Stimulated activated CD8-positive, alpha-beta memory T cell treated with anti-CD3 and anti-CD28 coated beads, Interleukin-4, amount 100 ng/mL, for 1 hour (primary cell): ENCODE measurements at places on chromosomes 4 and X.

DNA sequence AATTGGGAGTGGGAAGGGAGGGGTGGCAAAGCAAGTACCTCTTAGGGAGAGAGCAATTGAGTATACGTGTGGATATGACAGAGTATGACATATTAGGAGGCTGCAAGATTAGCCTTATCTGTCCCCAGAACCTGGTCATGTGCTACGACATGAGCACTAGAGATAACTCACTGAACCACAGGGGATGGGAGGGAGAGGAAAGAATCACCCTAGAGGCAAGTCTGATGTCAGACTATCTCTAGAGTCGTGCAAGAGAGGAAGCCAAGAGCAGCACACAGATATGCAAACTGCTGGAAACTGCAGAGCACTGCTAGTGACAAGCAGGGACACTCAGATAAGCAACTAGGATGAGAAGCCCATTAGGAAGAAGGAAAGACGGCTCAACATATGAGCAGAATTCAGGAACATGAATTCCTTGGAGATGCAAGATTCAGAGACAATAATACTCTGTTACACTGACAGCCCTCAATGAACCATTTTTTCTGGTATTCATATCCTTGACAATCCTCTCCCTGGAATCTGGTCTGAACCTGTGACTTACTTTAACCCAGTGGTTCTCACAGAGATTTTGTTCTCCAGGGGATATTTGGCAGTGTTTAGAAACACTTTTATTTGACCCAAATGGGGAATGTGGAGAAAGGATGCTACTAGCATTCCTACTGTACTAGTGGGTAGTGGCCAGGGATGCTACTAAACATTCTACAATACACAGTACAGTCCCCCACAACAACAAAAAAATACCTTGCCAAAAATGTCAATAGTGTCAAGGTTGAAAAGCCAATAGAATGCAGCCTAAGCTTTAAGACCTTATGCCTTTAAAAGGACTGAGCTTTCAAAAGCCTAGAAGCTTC lies 84.0 kb upstream of the BMP2K start:
- no peak for DNase-seq

DNA sequence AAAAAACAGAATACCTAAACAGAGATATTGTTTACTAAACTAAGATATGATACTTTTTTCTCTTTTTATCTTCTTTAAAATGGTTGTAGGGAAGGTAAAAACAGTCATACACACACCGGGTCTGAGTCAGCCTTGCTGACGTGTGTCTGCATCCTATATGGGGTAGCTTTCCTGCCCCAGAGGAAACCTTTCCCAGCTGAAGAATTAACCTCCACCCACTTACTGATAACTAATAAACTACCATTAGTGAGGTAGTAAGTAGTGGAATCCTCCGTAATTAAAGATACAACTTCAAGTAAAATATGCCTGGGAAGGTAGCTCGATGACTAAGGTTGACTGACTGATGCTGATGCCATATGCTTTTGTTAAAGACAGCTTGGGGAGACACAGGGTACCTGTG lies 312.2 kb downstream of the DCTD start:
- DNase-seq: no peak

GRCh38 chrX:85107407-85107806 lies 103.7 kb downstream of the APOOL start:
- no peak for DNase-seq

- DNase-seq: no peak
These were observed 165.7 kb upstream of the CT83 start for GRCh38 chrX:116628464-116628863.

DNA sequence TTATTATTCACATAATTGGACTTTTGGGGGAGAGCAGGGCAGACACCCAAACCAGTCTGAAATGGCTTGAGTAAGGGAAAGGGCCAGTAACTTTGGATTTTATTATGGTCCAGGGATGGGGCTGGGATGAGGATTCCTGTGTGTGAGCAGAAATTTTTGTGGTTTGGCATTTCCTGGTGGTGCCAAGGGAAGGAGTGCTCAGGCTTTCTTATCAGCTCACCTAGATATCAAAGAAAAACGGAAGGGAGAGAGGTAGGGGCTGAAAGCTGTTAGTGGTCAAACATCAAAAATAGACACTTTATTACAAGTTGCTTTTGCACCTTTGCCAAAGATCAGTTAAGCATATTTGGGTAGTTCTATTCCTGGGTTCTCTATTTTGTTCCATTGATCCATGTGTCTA lies 128.5 kb upstream of the DIPK2B start:
- DNase-seq: no peak

DNA sequence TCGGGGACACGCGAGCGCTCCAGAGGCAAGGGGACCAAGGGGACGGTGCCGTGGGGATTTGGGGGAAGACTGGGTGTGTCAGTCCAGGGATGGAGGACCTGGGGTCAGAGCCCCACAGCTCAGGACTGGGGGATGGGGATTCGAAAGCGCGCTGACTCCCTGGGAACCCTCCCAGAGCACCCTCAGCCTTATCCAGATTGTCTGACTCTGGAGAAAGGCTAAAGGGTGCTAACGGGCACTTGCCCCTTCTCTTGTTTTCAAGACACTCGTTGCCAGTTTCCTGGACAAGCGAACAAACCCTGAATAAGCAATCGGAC lies 1.1 kb downstream of the DOCK11 start:
- no peak for DNase-seq

GRCh38 chr4:172819353-172819752 lies 349.3 kb upstream of the GALNT7 start:
- no peak for DNase-seq

GRCh38 chr4:80171251-80171650 lies 26.1 kb upstream of the PRDM8 start:
- DNase-seq: no peak

GRCh38 chr4:115126491-115126890 lies 13.1 kb upstream of the NDST4 start:
- DNase-seq: no peak

DNA sequence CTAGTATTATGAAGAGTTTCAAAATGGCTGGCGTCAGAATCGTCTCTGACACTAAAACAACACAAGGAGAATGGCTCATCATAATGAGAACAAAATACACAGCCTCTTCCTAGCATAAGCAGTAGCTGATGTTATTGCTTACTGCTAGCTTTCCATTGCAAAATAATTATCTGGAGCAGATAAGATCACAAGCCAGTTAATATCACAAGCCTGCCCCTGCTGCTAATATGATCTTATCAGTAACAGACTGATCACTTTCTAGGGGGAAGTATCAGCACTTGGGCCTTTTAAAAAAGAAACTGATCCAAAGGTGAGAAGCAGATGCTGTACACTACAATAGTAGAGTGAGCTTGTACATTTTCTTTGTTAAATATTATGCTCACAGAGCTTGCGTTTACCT lies 554.8 kb upstream of the PABPC4L start:
- DNase-seq: no peak

DNA sequence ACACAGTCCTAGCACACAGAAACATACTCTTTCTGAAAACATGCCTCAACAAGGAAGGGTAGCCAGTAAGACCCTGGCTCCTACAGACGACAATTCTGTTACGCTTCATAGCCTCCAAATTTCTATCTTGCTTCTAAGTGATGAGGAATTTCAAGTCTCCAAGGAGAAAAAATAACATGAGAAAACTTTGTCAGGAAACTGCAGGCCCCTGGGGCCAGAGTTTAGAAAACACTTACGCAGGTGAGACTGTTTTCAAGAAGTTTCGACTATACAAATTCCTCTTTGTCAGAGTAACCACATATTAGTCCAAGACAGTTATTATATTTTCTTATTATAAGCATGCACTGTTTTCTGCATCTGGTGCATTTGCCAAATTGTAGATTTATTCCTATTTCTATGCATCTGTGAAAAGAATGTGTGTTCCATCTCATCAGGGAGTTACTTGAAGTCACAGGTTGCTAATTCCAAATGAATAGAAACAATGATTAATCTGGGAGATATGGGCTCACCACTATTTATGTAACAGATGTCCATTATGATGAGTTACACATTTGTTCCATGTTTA lies 30.3 kb upstream of the HCCS start:
- DNase-seq: no peak

DNA sequence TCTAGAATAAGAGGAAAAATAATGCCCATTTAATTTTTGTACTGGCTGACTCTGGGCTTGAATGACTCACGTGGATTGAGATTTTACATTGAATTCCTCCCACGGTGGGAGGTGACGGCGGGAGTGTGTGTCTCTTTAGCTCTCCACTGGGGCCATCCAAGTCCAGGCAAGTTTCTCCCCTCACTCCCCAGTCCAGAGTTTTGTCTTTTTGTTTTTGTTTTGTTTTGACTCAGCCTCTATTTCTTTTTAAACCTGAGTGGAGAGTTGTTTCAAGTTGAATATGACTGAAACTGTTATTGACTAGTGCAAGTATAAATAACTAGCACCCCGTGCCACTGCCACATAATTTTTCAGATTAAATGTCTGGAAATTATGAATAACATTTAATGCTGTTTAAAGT lies 13.6 kb downstream of the CHST7 start:
- no peak for DNase-seq

- no peak for DNase-seq
These were observed 36.6 kb downstream of the JADE1 start for GRCh38 chr4:128846063-128846462.

DNA sequence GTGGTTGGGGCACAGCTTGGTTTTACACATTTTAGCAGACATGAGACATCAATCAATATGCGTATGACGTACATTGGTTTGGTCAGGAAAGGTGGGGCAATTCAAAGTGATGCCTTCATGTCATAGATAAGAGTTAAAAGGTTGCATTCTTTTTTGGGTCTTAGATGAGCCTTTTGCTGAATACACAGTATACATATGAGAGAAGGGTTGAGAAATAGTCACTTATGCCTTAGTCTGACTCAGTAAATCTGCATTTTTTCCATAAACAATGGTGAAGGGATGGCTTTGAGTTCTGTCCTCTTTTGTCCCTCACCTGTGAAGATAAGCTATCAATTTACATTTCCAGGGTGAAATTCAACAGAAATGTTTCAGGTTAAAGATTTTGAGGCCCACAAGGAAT lies 43.9 kb upstream of the UGT2B15 start:
- DNase-seq: no peak

GRCh38 chrX:144586756-144587155 lies 660.5 kb upstream of the SPANXN1 start:
- no peak for DNase-seq

DNA sequence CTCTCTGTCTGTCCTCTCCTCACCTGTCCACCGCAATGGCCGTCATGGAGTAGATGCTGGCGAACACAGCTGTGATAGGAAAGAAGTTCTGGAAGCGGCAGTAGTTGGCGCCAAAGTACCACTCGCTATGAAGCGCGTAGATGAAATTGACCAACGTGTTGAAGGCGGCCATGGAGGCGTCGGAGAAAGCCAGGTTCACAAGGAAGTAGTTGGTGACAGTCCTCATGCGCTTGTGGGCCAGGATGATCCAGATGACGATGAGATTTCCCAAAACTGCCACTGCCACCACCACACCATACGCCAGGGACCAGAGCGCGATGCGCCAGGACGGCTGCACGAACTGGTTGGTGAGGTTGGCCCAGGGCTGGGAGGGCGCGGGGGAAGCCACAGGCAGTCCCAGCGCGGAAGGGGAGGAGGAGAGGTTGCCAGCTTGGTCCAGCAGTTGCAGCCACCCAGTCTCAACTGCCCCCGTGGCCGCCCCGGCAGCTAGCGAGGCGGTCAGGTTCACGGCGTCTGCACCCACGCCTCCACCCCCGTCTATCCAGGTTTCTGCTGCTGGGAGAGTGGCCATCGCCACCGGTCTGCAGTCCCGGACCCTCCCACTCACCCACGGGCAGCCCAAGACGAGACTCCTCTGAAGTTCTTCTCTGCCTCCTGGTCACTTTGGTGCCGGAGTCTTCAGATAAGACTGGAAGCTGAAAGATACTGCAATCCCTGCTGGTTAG lies 518 bp downstream of the TACR3 start:
- DNase-seq: no peak

DNA sequence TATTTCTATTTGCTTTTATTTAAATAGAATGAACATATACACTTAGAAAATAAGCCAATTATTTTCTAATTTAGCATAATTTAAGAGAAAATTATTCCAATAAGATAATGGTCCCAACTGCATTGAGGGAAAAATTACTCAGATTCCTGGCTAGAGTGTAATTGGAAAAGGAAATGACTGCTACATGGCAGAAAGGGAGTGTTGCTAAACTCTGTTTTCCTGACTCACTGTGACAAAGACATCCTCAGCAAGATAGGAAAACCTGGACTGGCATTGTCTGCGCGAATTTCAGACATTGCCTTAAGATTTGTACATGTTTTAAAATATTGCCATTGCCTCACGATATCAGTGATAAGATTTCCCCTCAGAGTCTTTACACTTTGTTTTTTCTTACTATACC lies 8.2 kb downstream of the TNIP3 start:
- no peak for DNase-seq

GRCh38 chrX:27251369-27251768 lies 211.8 kb downstream of the PPP4R3C start:
- DNase-seq: no peak

DNA sequence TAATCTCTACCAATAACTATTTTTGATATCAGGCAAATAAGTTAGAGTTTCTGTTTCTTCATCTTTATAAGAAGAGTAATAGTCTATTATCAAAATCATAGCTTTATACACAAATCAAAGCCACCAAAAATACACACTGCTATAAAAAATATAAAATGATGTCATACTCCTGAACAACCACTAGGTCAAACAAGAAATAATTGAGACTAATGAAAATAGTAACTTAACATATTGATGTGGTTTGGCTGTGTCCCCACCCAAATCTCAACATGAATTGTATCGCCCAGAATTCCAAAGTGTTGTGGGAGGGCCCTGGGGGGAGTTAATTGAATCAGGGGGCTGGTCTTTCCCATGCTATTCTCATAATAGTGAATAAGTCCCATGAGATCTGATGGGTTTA lies 2277.5 kb downstream of the ARAP2 start:
- no peak for DNase-seq

GRCh38 chrX:76172325-76172893 lies 453 bp upstream of the PBDC1 start:
- DNase-seq: no peak

- no peak for DNase-seq
These were observed 175.4 kb downstream of the NPFFR2 start for GRCh38 chr4:72207196-72207595.

DNA sequence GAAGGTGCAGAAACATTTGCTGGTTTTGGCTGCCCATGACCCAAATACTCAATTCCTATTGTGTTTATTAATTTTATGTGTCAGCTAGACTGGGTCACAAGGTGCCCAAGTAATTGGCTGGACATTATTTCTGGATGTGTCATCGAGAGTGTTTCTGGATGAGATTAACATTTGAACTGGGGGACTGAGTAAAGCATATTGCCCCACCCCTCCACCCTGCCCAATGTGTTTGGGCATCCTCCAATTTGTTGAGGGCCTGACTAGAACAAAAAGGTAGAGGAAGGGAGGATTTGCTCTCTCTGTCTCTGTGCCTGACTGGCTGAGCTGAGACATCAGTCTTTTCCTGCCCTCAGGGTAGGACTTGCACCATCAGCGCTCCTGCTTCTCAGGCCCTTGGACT lies 29.7 kb upstream of the LCORL start:
- DNase-seq: no peak

- DNase-seq: no peak
These were observed 83.4 kb upstream of the MID1IP1 start for GRCh38 chrX:38717871-38718270.
